Caco-2 (cell line): ENCODE measurements at places on chromosomes 6 and 20. TPM values are rescaled to one million over a fixed set of nuclear protein-coding genes. Genes with fewer than 3 reads are reported as not detected.

DDO gene
- not detected in 2 replicates for total RNA-seq

TP53TG5 gene
- total RNA-seq, result not detected in 2 replicates

PTCRA gene
- not detected in 2 replicates for total RNA-seq

IRF4 gene
- not detected in 2 replicates for total RNA-seq

- H3K27ac ChIP-seq, result no peak overlapping the region
- no peaks in the 10 kb centered on the region for H3K27me3 ChIP-seq
- no peaks in the 10 kb centered on the region for H3K36me3 ChIP-seq
- no peak overlapping the region for H3K4me3 ChIP-seq
- DNase-seq, result no peak
Measured at GRCh38 chr6:166411271-166411670, 28.5 kb upstream of the MPC1 start.

RAET1L gene
- not detected in 2 replicates for total RNA-seq

DNA sequence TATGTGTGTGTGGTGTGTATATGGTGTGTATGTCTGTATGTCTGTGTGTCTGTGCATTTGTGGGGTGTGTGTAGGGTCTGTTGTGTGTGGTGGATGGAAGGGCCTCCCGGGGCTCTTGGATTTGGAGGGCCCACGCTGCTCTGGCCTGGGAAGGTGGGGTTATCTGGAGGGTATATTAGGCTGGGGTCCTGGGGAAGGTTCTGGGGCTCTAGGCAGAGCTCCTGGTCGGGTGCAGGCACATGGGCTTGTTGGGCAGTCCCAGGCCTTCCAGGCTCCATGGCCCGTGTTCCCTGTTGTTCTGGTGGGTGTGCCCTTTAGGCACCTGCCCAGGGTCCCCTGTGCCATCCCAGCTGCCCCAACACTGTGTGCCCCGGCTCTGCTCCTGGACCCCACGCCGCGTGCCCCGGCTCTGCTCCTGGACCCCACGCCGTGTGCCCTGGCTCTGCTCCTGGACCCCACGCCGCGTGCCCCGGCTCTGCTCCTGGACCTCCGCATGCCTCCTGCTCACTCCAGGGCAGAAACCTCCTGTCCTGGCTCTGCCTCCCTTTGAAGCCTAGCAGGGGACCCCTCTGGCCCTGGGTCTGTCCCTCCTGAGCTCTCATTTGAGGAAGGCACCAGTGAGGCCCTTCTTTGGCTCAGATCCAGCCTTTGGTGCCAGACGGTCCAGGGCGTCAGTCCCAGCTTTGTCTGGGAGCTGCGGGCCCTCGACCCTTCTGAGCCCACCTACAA lies 10.2 kb upstream of the MYT1 start:
- no peaks in the 10 kb centered on the region for H3K4me1 ChIP-seq
- no peaks in the 10 kb centered on the region for H3K36me3 ChIP-seq
- no peaks in the 10 kb centered on the region; the same call in 1 of the 2 replicates for H3K27me3 ChIP-seq
- H3K27ac ChIP-seq, result no peak overlapping the region
- H3K4me3 ChIP-seq, result no peak overlapping the region
